Left lobe of liver (tissue), 2 donors: ENCODE measurements at places on chromosomes 4 and X. TPM values are rescaled to one million over a fixed set of nuclear protein-coding genes. Genes with fewer than 3 reads are reported as not detected.
A peak's percentile ranks its signal among the peaks of the same experiment; 100 is the strongest.

GRCh38 chr4:79609817-79610216 is 201.8 kb upstream of the GK2 start:
- DNase-seq: no peak

DNA sequence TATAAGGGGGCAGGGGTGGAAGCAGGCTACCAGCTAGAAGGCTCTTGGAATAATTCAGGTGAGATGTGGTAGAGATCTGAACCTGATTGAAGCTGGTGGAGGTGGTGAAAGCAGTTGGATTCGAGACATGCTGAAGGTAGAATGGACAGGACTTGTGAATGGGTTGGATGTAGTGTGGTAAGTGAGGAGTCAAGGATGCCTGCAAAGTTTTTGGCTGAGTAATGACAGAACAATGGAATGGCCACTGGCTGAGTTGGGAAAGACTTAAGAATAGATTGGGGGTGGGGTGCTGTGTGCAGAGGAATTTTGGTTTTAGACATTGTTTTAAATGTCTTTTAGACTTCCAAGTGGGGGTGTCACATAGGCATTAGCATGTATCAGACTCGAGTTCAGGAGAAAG is 33.5 kb downstream of the HPF1 start:
- no peak for DNase-seq

- DNase-seq: no peak
Measured at GRCh38 chr4:173531086-173531965, 1.3 kb upstream of the HAND2 start.

The ARMCX4 gene
- total RNA-seq: 4.3 TPM

The CENPVL1 gene
- total RNA-seq: not detected

DNA sequence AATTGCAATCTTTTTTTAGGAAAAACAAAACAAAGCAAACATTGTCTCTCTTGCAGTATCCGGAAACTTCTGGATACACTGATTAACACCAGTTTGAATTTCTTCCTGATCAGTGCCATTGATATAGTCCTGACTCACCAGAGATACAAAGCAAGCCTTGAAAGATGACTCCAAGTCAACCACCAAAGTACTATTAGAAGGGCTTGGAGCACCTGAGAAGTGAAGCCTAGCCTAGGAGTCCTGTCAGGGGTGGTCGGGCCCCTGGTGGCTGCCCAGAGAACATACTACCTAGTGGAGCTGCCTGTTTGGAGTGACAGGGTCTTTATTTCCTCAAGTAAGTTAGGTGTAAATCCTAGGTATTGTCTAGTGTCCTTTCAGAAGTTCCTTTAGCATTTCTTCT is 593.2 kb downstream of the ZNF674 start:
- DNase-seq: no peak

GRCh38 chr4:103046416-103047290 is 27.1 kb upstream of the SLC9B1 start:
- DNase-seq: no peak

The SSX3 gene
- not detected for total RNA-seq

DNA sequence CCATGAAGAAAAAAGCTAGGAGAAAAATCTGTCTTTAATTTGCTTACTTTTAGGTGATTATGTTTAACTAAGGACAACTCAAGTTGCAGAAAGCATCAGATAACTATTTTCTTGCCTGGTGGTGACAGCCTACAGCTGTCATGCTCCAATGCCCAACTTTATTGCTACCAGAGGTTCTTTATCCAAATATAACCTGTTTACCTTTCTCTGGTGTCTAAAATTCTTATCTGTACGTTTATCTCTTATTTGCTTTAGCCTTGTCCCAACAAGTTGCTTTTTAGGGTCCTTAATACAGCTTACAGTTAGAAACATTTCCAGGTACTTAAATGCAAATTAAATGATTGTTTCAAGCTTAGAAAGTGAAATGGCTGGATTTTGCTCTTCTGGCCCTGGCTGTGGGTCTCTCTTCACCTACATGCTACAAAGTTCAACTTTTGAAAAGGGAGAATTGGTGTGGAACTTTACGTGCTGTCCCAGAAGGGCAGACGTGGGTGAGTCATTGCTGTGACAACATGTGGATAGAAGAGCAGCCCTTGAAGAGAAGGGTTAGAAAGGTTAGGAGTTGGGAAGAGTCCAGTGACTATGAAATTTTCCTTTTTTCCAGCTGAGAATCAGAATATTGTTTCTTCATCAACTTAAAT is 60.7 kb downstream of the HPGD start:
- peak; percentile 60 for DNase-seq

DNA sequence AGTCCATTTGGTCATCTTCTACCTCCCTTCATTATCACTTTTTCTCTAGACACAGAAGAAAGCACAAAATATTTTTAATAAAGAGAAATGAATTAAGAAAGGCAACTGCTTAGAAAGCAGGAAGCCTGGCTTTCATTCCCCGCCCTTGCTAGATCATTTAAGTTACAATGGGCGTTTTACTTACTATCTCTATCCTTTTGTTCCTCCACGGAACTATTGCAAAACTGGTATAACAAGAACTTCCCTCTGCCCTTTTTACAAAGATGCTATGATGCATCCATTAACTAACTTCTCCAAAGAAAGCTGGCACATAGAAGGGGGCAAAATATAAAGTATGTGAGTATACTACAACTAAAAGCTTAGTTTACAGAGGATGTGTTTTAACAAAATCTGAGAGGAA is 434.5 kb upstream of the FTHL17 start:
- no peak for DNase-seq

GRCh38 chr4:135338181-135338580 is 1136.6 kb upstream of the PABPC4L start:
- DNase-seq: no peak

The TBL1X gene
- total RNA-seq: 33.3 TPM

DNA sequence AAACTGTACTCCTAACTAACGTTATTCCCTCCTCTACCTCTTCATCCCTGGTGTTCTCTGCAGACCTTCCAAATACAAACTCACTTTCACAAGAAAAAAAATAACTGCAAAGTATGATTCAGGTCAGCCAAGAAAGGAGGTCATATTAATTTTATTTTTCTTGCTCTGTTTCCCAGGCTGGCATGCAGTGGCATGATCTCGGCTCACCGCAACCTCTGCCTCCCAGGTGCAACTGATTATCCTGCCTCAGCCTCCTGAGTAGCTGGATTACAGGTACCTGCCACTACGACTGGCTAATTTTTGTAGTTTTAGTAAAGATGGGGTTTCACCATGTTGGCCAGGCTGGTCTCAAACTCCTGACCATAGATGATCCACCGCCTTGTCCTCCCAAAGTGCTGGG is 156.6 kb downstream of the CHIC2 start:
- no peak for DNase-seq

- DNase-seq: peak; percentile 51
Measured at GRCh38 chr4:137531986-137532868, at the start of gene PCDH18. PCDH18 (minus strand) TSS chr4:137532494; CDS start chr4:137532088, 406 bp downstream.

DNA sequence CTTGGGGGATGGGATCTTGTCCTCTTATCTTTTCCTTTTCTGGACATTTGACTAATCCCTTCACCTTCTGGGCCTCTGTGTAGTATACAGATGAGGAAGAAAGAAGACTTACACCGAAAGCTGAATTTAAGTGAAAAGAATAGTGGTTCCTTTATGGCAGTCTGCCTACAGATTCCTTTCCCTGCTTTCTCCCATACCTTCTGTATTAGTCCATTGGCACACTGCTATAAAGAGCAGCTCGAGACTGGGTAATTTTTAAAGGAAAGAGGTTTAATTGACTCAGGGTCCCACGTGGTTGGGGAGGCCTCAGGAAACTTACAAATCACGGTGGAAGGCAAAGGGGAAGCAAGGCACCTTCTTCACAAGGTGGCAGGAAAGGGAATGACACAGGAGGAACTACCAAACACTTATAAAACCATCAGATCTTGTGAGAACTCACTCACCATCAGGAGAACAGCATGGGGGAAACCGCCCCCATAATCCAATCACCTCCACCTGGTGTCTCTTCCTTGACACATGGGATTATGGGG is 34.0 kb upstream of the CD38 start:
- DNase-seq: no peak

DNA sequence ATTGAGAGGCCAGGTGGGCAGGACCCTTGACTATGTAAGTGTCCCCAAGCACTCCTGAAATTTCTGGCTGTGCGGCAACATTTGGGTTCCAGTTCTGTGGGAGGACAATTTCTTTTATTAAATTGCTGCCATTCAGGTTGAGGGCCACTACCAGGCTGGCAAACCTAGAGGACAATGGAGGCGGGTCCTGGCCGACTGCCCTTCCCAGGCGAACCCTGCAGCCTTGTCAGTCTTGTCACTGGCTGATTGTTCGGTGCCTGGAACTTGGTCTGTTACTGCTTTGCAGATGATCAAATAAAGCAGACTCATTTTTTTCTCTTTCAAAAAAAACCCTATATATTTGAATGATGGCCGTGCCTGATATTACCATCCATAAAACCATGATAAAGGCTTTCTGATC is 6.6 kb upstream of the TMEM128 start:
- peak; percentile 82 for DNase-seq

- DNase-seq: no peak
Measured at GRCh38 chr4:1684506-1685234, 557 bp upstream of the FAM53A start.

The C4orf51 gene
- total RNA-seq: not detected

GRCh38 chrX:69100478-69100877 is 64.8 kb downstream of the PJA1 start:
- DNase-seq: no peak

DNA sequence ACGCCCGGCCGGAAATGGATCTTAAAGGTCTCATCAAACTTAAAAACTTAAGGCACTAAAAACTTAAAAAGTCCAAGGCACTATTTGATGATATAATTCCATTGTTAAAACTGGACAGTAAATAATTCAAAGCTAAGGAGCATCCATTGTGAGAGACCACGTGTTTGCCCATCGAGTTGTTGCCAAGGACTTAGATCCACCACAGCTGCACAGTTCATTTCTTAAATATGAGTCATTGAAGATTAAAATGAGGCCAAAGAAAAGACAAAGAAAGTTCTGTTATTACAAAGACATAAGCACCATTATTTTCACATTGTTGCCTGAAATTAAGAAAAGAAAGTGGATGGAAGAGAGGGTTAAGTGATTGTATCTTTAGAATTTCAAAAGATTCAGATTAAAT is 411.5 kb upstream of the FTHL17 start:
- DNase-seq: no peak

GRCh38 chrX:154024271-154024670 is 4.6 kb upstream of the IRAK1 start:
- DNase-seq: no peak

- no peak for DNase-seq
Measured at GRCh38 chr4:94262163-94263016, 54.7 kb downstream of the SMARCAD1 start.

The PLP1 gene
- total RNA-seq: 0.81 TPM

The CXCL8 gene
- total RNA-seq: 0.28 TPM

The FAM156B gene
- 5.2 TPM for total RNA-seq

The CT45A10 gene
- 0.45 TPM for total RNA-seq

DNA sequence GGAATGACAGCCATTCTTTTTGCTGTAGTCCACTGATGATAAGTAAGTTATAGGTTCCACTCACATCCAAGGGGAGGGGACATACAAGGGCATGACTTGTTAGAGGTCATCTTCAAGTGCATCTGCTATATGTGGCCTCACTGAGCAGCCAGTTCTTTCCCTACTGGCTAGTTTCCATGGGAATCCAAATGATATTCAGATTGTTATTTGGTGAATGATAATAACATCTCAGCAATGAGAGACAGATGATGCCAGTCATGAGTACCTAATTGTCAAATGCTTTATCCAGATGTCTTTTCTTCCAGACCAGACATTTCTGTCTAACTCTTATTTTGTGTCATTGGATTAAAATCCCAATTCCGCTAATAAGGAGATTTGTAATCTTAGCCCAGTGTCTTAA is 460.4 kb upstream of the BOD1L1 start:
- DNase-seq: no peak
